Left renal pelvis (tissue), 4 donors: ENCODE measurements at places on chromosomes 12 and 14.

DNA sequence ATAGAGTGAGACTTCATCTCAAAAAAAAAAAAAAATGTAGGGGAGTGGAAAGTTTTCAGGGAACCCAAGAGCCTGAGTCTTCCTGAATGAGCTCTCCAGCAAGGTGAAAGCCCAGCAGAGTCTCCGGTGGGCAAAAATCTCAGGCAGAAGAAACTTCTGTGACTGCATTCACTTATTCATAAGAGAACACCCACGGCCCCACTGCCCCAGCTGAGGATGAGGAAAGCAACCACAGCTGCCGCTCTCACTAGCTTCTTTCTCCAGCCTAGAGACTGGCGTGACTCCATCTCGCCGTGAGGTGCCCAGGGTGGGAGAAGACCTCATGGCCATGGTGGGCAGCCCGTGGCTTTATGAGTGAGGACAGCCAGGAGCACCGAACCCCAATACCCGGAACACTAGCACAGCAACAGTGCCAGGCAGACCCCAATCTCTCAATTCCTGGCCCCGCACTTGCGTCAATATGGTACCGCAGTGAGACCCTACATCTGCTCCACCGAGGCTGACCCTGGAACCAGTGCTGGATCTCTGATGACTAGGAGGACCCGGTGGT is 29.7 kb upstream of the DYNC1H1 start:
- no peak for DNase-seq

- DNase-seq, result no peak
These were observed 81.2 kb upstream of the EVL start for GRCh38 chr14:99984036-99984435.

- DNase-seq, result no peak
These were observed 474.8 kb downstream of the NRXN3 start for GRCh38 chr14:78644824-78645559.

DNA sequence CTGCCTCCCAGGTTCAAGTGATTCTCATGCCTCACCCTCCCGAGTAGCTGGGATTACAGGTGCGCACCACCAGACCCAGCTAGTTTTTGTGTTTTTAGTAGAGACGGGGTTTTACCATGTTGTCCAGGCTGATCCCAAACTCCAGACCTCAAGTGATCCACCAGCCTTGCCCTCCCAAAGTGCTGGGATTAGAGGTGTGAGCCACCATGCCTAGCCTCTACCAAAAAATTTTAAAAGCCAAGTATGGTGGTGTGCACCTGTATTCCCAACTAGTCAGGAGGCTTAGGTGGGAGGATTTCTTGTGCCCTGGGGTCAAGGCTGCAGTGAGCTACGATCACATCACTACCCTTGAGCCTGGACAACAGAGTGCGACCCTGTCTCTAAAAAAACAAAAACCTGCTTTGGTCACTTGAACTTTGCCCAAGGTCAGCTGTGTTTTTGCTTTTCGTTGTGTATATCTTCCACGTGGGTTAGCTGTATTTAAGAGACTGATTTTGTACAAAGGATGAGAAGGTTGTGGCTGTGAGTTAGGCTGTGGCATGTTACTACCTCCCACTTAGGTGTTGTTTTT is 12.7 kb downstream of the C12orf76 start:
- DNase-seq, result no peak
